ENCODE measurements at places on chromosomes 1 and 21. TPM values are rescaled to one million over a fixed set of nuclear protein-coding genes. Genes with fewer than 3 reads are reported as not detected.

SYT6 gene
- not detected for total RNA-seq

PROX1 gene
- total RNA-seq: 0.49 TPM

NKAIN1 gene
- not detected for total RNA-seq

DNA sequence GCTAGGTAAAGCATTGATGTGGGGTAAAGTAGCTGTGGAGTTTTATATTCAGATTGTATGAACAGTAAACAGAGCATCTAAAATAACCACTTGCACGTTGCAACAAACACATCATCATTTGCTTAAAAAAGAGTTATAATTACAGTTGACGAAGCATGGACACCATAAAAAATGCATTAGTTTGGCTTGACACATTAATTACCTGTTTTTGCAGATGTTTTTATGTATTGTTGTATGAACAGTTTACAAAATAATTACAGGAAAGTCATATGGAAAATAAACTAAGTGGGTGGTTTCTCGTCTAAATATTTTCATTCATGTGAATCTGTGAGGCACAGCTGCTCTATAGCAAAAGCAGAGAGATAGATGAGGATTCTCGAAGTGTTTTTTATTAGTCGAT is 108.3 kb downstream of the RPS6KC1 start:
- DNase-seq: no peak

DNA sequence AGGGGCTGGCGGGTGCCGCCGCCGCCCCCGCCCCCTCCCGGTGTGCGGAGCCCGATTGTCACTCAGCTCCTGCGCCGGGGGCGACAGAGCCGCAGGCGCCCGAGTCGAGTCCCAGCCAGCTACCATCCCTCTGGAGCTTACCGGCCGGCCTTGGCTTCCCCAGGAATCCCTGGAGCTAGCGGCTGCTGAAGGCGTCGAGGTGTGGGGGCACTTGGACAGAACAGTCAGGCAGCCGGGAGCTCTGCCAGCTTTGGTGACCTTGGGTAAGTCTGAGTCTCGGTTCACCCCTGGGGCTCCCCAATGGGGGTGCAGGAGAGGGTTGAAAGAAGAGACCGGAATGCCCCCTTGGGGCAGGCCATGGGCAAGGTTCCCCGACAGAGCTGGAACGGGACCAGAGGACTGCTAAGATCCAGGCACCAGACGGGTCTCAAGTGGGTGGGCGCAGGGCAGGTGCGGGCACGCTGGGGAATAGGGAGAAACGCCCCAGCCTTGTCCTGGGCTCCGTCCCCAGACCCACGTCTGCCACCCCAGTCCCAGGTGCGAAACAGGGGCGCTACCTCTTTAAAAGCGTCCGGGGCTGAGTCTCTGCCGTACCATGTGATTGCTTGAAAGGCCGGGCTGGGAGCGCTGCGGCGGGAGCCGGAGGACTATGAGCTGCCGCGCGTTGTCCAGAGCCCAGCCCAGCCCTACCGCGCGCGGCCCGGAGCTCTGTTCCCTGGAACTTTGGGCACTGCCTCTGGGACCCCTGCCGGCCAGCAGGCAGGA is at the start of gene ADORA1:
ADORA1 (plus strand) TSS at position 61 of the 765 bp plus-strand sequence. CDS start 1,116 bp downstream, outside the sequence.
- no peak for DNase-seq

DNA sequence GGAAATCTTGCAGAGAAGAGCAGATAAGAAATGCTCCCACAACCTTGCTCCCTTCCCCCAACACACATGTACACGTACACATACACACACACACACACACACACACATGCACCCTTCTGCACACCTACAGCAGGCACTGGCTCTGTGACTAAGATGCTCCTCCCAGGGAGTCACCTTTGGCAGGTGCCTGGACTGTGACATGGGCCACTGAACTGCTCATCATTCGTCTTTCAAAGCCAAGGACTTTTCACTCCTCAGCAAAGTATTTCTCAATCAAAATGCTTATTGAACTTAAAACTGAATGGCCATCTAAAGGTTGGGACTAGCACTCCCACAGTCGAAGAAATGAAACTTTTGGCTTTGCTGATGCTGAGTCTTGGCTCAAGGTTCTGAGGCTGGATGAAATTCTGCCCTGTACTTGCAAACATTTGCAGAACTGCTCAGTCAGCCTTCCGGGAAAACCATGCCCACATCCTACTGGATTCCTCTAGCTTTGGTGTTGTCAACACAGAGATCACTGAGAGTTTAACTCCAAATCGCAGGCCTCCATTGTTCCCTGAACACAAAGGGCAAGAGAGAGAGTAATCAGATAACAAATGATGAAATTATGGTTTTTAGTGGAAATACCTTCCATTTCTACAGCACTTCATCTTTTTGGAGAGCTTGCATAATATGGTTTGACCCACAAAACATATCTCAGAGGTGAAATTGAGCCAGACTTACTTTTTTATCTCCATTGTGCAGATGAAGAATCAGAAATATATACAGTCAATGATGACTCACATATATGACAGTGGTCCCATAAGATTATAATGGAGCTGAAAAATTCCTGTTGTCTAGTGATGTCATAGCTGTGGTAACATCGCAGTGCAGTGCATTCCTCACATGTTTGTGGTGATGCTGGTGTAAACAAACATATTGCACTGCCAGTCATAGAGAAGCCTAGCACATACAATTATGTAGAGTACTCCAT is 72.4 kb upstream of the BCAR3 start:
- peak; percentile 58 for DNase-seq

- no peak for DNase-seq
Measured at GRCh38 chr21:30408782-30409494, 13.1 kb downstream of the KRTAP13-1 start.
